ENCODE measurements at places on chromosomes 4 and X.

DNA sequence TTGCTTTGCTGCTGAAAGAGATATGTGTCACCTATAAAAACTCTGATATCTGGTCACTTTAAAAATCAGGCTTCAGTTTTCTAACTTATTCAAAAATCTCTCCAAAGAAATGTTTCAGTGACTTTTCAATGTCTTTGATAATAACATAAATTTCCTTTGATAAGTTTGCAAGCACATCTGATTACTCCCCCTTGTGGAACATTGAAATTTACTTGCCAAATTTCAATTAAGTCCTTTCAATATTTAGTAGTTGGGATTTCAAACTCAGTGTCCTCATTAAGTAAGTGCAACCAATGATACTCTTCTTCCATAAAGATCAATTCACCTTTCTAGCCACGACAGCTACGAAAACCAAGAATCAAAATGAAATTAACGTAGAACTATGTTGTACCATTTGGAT, 151.3 kb upstream of the FAM47C start:
- DNase-seq: no peak

DNA sequence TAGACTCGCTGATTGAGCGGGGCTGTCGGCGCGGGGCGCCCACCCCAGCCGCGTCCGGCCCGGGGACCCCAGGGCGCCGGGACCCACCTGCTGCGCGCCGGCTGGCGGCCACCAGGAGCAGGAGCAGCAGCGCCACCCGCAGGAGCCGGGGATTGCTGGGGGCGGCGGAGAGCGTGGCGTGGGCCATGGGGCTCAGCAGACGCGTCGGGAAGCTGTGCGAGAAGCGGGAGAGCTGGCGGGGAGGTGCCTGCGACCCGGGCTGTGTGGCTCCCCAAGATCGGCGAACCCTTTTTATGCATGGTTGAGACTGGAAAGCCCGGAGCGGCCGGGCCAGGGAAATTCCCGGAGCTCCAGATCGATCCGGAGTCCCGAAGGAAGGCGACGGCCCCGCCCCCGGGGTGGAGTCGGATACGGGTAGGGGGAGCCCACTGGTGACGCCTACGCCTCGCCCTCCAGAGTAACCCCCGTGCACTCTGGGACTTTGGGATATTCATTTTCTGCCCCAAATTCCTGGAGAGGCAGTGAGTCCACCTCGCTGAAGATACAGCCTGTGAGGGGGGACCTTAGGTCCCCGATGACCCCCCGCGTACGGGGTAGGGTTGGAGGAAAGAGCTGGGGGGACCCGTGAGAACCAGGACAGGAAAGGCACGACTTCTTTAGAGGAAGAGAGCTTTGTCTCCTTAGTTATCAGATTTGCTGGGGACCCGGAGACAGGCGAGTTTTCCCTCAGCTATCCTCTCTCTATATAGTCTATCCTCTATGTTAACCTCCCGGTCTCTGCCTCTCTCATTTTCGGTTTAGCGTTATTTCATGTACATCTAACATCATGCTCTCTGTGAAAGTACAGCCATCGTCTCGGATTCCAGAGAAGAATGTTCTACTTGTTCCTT, at the start of gene CXCL3:
Gene CXCL3, minus strand, starts transcription at position 265 of the 890 bp plus-strand sequence. Its CDS starts 78 bp downstream, at position 187.
- DNase-seq: peak; percentile 20

DNA sequence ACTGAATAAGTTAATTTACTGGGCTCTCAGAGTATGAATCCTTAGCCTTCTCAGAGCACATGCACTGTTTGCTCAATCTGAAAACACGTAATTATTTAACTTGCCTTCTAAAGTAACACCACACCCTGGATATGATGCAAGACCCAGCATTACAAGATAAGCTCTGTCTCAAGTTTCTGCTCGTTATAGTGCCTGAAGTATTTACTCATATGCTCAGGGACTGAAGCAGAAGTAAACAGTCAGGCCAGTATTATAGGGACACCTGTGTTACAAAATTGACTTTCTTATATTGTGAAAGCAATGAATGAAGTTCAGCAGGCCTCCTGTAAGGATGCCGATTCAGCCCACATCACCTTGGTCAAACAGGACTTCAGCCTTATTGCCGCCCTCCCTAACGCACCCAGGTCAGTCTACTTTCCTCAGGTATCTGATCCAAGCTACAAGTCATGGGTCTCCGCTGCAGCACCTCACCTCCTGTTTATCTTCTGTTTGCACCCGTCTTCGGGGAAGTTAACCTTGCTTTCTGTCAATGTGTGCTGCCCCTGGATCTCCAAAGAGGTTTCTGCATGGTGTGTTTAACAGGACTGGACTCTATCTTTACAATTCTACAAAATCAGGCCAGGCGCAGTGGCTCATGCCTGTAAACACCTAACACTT, 42.8 kb upstream of the KLF3 start:
- no peak for DNase-seq

DNA sequence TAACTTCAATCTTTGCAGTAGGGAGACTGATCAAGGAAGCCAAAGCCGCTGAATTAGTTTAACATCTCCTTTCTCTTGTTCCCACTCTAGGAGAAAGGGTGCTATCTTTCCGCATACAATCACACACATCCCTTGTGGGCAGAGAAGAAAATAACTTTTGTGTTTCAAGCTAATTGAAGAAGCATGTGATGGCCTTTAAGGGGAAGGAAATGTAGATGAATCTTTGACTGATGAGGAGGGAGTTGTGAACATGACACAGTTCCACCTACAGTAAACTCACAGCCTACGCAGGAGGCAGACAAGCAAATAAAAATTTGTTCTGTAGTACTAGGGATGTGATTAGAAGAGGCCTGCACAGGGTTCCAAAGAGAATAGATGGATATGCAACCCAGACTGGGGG, 14.7 kb upstream of the SPATA4 start:
- DNase-seq: no peak

GRCh38 chr4:19380600-19380999, 871.1 kb upstream of the SLIT2 start:
- DNase-seq: no peak

DNA sequence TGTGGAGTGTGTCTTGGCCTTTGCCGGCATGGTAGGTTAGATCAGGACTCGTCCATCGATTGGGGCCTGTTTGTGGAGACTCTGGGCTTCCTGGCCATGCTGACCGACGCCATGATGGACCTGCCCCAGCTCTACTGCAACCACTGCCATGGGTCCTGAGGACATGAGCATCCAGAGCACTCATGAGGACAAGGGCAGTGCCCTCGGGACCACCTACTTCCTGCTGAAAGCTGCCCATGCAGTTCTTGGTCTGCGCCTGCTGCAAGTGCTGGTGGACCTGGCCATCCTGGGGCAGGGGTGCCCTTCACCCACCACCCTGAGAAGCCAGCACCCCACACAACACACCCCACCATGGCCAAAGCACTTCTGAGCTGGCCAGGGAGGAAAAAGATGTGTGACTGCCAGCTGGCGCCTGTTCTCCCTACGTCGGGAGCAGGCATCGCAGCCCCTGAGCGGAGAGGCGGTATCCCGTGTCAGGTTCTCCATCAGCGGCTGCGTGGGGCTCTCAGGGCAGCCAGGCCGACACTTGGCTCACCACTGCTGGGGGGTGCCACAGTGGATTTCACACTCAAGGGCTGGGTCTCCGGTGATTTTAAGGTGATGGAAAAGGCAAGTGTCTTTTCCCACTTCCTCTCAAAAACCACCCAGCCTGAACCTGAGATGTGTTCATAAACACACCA, 106.4 kb downstream of the SCD5 start:
- no peak for DNase-seq

DNA sequence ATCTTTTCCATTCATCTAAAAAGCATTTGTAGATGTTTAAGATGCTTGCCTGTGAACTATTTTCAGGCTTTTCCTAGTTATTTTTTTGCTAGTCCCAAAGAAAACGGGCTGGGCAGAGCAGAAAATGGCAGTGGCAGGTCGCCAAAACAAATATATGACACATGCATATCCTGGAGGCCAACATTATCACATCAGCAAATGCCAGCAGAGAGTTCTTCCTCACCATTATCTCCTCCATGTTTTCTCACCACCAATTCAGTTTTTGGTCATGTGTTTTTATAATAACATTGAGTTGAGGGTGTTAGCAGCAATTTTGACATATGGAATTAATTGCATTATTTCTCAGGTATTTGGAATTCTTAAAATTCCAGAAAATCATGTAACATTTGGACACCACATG, 97.9 kb upstream of the EOLA2 start:
- no peak for DNase-seq

DNA sequence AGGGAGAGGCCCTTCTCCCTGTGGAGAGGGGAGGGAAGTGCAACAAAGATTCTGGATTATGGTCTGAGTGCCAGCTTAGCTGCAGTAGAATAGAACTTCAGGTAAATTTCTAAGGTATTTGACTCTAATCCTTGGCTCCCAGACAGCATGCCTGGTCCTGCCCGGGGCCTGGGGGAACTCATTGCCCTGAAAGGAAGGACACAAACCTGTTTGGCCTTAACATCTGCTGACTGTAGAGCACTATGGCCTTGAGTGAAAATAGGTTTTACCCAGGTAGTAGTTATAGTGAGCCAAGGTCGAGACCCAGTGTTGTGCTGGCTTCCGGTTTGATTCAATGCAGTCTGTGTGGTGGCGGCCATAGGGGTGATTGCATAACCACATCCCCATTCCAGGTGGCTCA, 64.4 kb downstream of the RPS6KA6 start:
- DNase-seq: no peak

DNA sequence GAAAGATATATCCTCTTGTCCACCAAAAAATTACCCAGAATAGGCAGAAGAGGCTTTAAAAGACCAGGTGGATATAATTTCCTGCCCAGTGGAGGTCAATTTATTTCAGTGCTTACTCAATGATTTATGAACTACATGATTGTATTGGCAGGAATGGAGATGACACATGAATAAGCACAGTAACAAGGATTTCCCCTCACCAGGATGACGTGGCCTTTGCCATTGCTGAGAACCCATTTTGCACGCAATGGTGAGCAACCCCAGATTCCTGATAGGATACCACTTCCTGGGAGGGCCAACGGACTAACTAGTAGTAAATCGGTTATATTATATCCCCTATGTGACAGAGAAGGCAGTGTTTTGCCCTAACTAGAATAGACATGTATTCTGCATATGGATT, 11.6 kb upstream of the TTC29 start:
- DNase-seq: no peak

- DNase-seq: no peak
These were observed 73.8 kb downstream of the KIT start for GRCh38 chr4:54731552-54731951.

DNA sequence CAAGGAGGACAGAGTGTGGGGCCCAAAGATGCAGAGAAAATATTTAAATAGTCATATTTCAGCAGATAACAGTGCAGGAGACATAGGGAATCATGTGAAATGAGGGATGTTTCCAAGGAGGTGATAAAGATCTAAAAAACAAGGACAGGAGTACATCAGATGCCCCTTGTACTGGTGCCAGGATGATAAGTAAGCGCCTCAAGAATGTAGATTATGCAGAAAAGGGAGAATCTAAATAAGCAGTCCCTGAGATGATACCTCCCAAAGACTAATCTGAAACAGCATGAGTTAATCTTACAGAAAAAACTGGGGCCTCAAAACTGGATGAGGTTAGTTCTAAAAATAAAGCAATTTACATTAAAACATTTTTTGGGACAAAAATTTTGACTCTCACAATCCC, 136.1 kb upstream of the WDFY3 start:
- DNase-seq: no peak

DNA sequence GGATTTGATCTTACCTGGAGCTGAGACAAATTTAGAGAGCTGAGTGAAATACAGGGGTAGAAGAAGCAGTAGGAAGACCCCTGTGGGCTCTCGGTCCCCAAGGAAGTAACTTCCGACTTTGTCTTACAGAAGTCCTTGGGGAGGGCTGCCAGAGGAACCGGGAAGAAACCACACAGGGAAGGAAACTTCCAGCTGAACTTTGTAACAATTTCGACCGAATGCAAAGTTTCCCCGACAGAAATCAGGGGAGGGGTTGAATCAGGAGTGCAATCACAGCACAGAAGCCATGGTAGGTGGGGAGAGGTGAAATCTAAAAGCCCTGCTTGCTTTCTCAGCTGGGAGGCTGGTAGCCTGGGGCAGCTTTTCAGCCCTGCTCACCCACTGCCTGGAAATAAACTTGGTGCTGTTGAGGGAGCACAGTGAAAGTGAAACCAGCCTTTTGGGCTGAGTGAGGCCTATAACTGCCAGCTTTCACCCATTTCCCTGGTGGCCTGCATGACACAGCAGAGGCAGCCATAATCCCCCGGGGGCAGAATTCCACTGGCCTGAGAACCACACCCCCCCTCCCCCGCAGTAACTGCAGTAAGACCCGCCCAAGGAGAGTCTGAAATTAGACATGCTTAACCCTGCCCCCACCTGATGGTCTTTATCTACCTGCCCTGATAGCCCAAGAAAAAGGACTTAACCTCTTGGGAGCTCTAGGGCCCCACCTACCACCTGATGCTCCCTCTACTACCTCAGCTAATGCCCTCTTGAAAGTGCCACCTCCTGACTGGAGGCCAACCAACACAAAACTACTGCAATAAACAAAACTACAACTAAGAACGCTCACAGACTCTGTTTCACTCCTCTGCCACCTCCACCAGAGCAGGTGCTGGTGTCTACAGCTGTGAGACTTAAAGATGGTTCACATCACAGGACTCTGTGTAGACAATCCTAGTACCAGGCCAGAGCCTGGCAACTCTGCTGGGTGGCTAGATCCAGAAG, 248.2 kb downstream of the PARM1 start:
- no peak for DNase-seq

DNA sequence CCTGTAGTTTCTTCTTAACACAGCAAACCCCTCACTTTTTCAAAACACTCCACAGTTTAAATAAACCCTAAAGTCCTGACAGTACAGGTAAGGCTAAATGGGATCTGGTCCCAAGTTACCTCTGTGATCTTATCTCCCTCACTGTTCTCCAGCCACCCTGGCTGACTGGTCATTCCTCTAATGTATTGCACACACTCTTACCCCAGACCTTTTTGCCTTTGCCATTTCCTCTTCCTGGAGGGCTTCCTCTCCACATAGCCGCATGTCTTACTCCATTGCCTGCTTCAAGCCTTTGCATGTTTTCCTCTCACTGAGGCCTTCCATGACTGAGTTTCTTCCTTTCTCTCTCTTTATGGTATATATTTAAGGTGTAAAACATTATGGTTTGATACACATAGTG, 19.5 kb upstream of the ANXA3 start:
- DNase-seq: no peak

- no peak for DNase-seq
These were observed 172.9 kb upstream of the TTC29 start for GRCh38 chr4:147118528-147118927.

GRCh38 chr4:7973545-7973981, 33.9 kb upstream of the AFAP1 start:
- no peak for DNase-seq

DNA sequence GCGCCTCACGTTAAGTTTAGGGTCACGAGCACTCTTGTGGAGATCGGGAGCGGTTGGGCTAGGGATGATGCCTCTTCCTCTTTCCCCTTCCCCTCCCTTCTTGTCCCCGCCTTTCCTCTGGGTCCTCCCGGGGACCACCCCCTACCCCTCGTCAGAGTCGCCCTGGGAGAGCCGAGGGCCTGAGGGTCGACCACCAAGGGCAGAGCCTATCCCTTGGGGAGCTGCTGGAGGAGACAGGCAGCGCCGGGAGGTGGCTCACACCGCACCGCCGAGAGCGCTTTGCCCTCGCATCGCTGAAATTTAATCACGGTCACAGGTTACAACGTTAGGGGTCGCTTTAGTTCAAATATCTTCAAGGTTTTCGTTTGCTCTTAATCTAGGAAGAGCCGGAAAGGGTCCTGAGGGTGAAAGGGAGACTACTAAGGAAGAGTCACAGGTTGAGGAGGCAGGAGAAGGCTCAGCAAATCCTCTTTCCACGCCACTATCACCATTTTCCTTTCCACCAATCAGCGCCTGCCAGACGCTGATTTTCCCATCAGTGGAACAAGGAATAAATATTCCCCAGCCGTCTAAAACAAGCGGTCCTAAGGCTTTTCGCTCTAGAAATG, 528 bp upstream of the SNCA start:
- DNase-seq: peak; percentile 21
